Ovary (tissue), 10 donors: ENCODE measurements at places on chromosomes 1 and 21. TPM values are rescaled to one million over a fixed set of nuclear protein-coding genes. Genes with fewer than 3 reads are reported as not detected.

DNA sequence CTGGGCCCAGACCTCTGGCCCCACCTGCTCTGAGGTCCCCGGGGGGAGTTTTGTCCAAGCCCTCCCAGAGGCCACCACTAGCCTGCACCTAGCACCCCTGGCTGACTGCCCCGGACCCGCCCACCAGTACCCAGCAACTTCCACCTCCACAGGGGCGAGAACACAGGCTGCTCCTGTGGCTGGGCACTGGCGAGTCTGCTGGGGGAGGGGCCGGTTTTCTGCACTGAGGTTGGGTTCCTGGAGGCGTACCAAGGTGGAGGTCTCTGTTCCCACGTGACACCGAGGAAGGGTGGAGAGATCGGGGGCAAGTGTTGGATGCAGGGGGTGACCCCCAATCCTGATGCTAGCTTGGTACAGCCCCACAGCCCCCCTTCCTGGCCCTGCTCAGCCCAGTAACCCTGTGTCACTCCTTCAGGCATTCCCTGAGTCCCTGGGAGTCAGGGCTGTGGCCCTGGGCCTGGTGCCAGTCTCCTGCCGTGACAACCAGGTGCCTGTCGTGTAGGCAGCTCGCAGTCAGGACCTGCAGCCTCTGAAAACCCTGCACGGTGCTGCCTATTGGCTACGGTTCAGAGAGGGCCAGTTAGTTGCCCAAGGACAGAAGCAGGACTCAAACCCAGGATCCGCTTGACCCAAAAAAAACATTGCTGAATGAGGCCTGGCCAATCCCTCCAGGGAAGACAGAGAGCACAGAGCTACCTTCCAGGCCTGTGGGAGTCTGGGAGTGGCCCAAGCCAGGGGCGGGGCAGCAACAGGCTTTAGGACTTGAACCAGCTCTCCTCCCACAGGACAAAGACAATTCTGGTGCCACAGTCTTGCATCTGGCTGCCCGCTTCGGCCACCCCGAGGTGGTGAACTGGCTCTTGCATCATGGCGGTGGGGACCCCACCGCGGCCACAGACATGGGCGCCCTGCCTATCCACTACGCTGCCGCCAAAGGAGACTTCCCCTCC is 3.1 kb downstream of the ESPN start:
- no peak overlapping the region for H3K4me3 ChIP-seq
- DNase-seq = no peak
- peaks cover 12% of the 10 kb centered on the region for H3K27me3 ChIP-seq
- no peaks in the 10 kb centered on the region for H3K36me3 ChIP-seq

- H3K36me3 ChIP-seq = no peaks in the 10 kb centered on the region
- no peak for DNase-seq
- H3K4me3 ChIP-seq = no peak overlapping the region
- no peak overlapping the region for H3K27ac ChIP-seq
Measured at GRCh38 chr1:215114154-215114933, 31.8 kb downstream of the KCNK2 start.

GRCh38 chr1:37131281-37131680 is 97.0 kb upstream of the GRIK3 start:
- no peak for DNase-seq
- no peak overlapping the region for H3K27ac ChIP-seq
- H3K4me1 ChIP-seq = no peaks in the 10 kb centered on the region

DNA sequence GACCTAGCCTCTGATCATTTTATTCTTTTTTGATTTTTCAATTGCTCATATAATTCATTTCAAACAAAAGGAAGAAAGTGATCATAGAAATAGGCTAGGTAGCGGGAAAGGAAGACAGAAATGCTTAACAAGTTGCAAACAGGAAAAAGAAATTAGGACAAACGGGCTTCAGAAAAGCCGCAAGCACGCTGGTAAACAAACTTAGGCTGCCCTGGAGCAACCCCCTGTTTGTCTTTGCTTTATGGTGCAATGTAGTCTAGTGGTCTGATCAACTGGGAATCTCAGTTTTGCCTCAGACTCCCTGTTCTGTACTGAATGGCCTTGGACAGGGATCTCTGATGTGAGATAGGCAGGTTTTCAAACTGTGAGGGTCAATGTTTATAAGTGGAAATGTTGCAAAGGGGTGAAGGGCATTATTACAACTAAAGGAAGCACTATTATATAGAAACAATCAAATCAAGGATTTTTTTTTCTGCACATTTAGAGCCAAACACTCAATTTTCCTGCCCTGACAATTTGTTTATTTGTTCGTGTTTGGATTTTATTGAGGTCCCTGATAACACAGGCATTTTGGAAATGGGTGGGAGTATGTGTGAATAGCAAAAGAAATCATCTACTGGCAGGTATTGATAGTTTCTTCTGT is 146.8 kb upstream of the NRIP1 start:
- DNase-seq = no peak
- no peaks in the 10 kb centered on the region for H3K36me3 ChIP-seq
- no peaks in the 10 kb centered on the region for H3K27me3 ChIP-seq
- no peak overlapping the region for H3K27ac ChIP-seq
- H3K4me3 ChIP-seq = no peak overlapping the region
- no peaks in the 10 kb centered on the region for H3K4me1 ChIP-seq

Gene ANGPTL7
- polyA plus RNA-seq = 4.1 TPM

DNA sequence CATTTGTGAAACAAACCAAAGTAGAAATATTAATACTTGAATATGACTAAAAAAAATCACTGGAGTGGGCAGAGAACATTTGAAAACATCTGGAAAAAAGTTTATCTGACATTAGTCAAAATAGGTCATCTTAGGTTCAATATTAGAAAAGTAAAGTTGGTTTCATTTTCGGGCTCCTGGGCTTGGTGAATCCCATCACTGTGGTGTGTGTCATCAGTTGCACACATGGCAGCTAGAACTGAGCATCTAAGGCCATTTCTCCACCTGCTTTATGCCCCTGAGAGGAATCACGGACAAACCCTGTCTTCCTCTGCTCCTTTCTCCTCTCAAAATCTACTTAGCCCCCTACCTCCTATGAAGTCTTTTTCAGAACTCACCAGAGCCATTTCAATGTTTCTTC is 5.4 kb downstream of the HSD11B1 start:
- DNase-seq = no peak
- no peak overlapping the region for H3K27ac ChIP-seq
- no peak overlapping the region for H3K4me3 ChIP-seq
- no peaks in the 10 kb centered on the region for H3K27me3 ChIP-seq

Gene CXADR
- 0.33 TPM for polyA plus RNA-seq

DNA sequence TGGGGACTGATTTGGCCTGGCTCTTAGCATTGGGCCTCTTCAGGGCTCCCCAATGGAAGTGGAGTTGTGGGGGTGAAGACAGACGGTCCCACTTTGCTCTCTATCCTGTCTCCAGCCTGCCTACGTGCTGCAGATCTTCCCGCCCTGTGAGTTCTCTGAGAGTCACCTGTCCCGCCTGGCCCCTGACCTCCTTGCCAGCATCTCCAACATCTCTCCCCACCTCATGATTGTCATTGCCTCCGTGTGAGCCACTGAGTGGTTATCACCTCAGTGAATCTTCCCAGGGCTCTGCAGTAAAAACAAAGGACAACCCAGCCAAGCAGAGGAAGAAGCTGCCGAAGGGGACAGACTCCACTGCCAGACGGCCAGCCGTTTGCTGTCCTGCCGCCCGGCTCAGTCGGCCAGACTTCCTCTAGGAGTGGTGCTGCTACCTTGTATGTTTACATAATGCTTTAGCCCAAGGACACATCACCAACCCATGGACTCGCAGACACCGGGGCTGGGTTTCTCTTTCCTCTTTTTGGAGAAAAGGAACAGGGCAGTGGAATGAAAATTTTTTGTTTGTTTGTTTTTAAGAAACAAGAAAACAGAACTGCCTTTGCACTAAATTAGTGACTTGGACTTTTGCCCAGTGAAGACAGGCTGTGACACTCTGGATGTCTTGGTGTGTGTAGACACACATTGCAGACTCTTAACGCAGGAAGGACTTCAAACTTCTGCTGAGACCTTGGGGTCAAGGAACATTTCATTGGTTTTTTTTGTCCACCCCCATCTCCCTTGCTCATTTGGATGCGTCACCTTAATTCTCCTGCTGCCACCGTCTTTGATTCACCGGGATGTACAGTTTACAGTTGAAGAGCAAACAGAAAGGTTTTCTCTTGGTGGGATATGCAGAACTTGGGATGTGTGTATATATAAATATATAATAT is 36.5 kb downstream of the ZBTB17 start:
- H3K27ac ChIP-seq = peak overlapping the region; percentile 49
- H3K27me3 ChIP-seq = no peaks in the 10 kb centered on the region
- no peak overlapping the region for H3K4me3 ChIP-seq
- H3K4me1 ChIP-seq = peaks cover 9% of the 10 kb centered on the region
- H3K36me3 ChIP-seq = no peaks in the 10 kb centered on the region
- peak; percentile 50 for DNase-seq

Gene SHISAL2A
- polyA plus RNA-seq = not detected

Gene KRTAP12-2
- not detected for polyA plus RNA-seq

GRCh38 chr1:225509376-225509707 is 81.5 kb upstream of the LBR start:
- DNase-seq = no peak
- H3K27me3 ChIP-seq = no peaks in the 10 kb centered on the region
- H3K4me1 ChIP-seq = peaks cover 2% of the 10 kb centered on the region
- H3K36me3 ChIP-seq = no peaks in the 10 kb centered on the region
- H3K27ac ChIP-seq = no peak overlapping the region
- no peak overlapping the region for H3K4me3 ChIP-seq

Gene VWA5B1
- polyA plus RNA-seq = not detected

Gene BMP8A
- polyA plus RNA-seq = 1.2 TPM

Gene C1orf53
- 6.7 TPM for polyA plus RNA-seq

GRCh38 chr1:228996281-228996680 is 261.0 kb downstream of the RHOU start:
- DNase-seq = no peak
- H3K4me1 ChIP-seq = no peaks in the 10 kb centered on the region
- H3K27ac ChIP-seq = no peak overlapping the region
- H3K36me3 ChIP-seq = no peaks in the 10 kb centered on the region
- H3K4me3 ChIP-seq = no peak overlapping the region
- no peaks in the 10 kb centered on the region for H3K27me3 ChIP-seq

- H3K27ac ChIP-seq = no peak overlapping the region
- H3K27me3 ChIP-seq = no peaks in the 10 kb centered on the region
- DNase-seq = no peak
- H3K4me3 ChIP-seq = no peak overlapping the region
- no peaks in the 10 kb centered on the region for H3K36me3 ChIP-seq
Measured at GRCh38 chr1:21295002-21295401, 4.7 kb upstream of the ECE1 start.

DNA sequence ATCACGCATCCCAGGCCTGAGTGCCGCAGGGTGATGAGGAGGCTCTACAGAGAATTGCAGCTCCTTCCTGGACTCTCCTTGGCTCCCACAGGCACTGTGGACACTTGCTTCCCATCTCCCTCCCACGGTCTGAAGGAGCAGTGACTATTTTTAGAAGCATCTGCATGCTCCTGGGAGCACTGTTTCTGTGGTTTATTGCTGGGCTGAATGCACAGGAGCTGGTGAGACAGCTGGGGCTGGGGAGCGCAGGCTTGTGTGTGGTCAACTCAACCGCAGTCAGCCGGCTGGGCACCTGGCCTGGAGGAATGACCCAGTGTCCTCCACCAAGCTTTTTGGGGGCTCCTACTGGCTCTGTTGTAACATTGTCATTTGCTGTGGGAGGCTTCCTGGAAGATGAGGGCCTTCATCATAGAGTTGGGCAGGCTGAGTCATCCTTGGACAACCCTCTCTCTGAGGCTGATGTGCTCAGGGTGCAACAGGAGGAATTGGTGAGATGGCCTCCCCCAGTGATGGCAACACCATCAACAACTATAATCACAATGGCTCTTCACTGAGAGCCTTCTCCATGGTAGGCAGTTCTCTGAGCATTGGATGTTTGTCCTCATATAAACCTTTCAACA is 1.7 kb downstream of the NFASC start:
- DNase-seq = no peak
- peaks cover 37% of the 10 kb centered on the region for H3K4me1 ChIP-seq
- no peak overlapping the region for H3K27ac ChIP-seq
- no peaks in the 10 kb centered on the region for H3K36me3 ChIP-seq
- H3K4me3 ChIP-seq = no peak overlapping the region

Gene HES3
- polyA plus RNA-seq = not detected

Gene FAM151A
- 0.06 TPM for polyA plus RNA-seq

Gene FCER1A
- 0.92 TPM for polyA plus RNA-seq

GRCh38 chr1:62299426-62300200 is 19.6 kb downstream of the KANK4 start:
- H3K27me3 ChIP-seq = no peaks in the 10 kb centered on the region
- no peak overlapping the region for H3K27ac ChIP-seq
- H3K4me3 ChIP-seq = no peak overlapping the region
- no peaks in the 10 kb centered on the region for H3K36me3 ChIP-seq

GRCh38 chr1:95369985-95370690 is 136.1 kb downstream of the RWDD3 start:
- no peaks in the 10 kb centered on the region for H3K4me1 ChIP-seq
- no peak overlapping the region for H3K4me3 ChIP-seq
- no peaks in the 10 kb centered on the region for H3K36me3 ChIP-seq
- DNase-seq = no peak

Gene KIF14
- polyA plus RNA-seq = 0.23 TPM

DNA sequence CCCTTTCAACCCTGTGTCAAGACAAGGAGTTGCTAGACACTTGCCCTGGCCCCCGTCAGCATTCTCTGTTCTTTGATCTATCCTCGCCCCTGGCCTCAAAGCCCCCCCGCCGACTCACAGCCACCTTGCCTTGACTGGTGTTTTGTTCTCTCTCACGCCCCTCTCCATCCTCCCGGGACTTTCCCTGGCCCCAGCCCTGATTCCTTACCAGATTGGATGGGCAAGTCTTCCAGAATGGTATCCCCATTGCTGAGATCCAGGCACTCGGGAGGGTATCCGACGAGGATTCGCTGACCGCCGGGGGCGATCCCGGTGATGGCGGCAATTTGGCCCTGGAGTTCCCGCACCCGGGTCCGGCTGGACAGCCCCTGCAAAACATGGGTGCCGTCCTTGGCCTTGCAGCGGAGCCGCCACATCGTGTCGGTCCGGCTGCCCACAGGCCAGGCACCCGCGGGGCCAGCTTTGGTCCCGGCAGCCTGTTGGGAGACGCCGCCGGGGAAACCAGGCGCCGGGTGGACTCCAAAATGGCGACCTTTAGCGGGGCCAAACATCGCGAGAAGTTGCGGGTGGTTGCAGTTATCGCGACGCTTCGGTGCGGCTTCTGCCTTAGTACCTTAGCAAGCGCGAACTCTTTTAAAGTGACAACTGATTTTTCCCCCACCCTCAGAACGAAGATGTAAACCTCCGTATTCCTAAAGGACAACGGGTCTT is 373 bp downstream of the YOD1 start:
- no peaks in the 10 kb centered on the region for H3K36me3 ChIP-seq
- peak overlapping the region; percentile 80 for H3K4me3 ChIP-seq
- peak overlapping the region; percentile 62 for H3K27ac ChIP-seq
- H3K4me1 ChIP-seq = peaks cover 7% of the 10 kb centered on the region
- H3K27me3 ChIP-seq = no peaks in the 10 kb centered on the region
- peak; percentile 93 for DNase-seq

Gene CCDC17
- polyA plus RNA-seq = 1.4 TPM
